HuH-7 (cell line): ENCODE measurements at places on chromosomes 13 and 19.
A peak's percentile ranks its signal among the peaks of the same experiment; 100 is the strongest.

DNA sequence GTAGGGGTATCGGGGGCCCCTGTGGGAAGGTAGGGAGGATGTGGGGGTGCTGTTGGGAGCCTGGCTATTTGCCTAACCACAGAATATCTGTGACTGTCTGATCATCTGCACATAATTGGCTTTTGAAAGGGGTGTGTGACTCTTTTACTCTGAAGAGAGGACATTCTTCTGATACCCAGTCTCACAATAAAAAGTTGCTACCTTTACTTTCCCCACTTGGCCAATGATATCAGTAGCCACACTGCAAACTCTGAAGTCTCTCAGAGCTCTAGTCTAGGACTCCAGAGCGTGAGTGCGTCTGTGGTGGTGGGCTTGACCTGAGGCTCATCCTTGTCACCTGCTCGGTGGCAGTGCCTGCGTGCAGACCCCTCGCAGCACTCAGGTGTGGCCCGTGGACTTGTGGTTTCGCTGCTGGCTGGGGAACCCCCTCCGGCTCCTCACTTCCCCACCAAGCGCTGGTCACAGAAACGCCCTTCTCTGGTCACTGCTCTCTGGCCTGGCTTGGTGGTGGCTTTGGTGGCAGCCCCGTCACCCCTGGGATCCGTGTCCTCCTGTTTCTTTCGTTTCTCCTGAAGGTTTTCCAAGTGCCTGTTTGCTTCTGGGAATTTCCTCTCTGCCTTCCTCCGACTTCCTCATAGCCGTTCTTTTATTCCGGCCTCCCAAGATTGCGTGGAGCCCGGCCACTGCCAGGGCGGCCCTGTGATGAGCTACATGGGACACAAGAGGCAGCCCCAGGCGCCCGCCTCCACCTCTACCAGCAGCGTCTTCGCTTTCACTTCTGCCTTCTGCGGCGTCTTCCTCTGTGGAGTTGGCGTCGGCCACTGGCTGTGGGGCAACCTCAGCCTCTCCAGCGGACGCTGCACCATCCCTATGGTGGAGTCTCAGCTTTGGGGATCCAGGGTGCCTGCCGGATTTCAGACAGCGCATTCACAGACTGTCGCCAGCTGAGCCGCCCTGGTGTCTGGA lies 78.0 kb downstream of the ATP11A start:
- no peak for DNase-seq

- DNase-seq: peak; percentile 67
Measured at GRCh38 chr13:32315238-32316027, at the start of the genes BRCA2 and ZAR1L. BRCA2 (plus strand) TSS chr13:32315508; CDS start chr13:32316461, 953 bp downstream. ZAR1L (minus strand) TSS chr13:32315363; CDS start chr13:32311925, 3,438 bp downstream.

DNA sequence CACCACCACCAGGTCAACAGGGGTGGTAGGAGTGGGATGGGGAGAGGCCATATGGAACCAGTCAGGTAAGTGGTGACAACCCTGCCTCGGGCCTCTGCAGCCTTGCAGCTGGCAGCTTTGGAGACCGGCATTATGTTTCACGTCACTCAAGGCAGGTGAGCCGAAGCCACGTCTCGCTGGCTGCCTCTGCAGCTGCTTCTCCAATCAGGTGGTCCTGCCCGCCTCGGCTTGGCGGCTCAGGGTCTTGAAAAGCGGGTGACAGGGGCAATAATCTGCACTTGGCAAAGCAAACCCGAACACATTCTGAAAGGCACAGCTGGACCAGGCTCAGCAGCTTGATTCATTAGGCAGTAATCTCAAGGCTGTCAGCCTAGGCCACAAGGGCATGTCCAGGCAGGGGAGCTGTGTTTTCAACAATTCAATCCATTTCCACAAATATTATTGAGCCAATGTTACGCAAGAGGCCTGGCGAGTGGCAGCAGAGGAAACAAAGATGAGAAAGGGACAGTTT lies 77.4 kb upstream of the PCDH8 start:
- DNase-seq: no peak

GRCh38 chr19:32816555-32817099 lies 52.9 kb downstream of the SLC7A9 start:
- DNase-seq: no peak

GRCh38 chr13:57056601-57057180 lies 84.0 kb upstream of the PRR20A start:
- DNase-seq: no peak

GRCh38 chr13:109990296-109990695 lies 203.9 kb upstream of the IRS2 start:
- DNase-seq: no peak

- no peak for DNase-seq
Measured at GRCh38 chr13:36918246-36919131, 1.5 kb downstream of the SMAD9 start.

- DNase-seq: peak; percentile 60
Measured at GRCh38 chr19:17681505-17682125, 6.5 kb downstream of the UNC13A start.

- DNase-seq: no peak
Measured at GRCh38 chr13:103222683-103223082, 156.5 kb upstream of the SLC10A2 start.

DNA sequence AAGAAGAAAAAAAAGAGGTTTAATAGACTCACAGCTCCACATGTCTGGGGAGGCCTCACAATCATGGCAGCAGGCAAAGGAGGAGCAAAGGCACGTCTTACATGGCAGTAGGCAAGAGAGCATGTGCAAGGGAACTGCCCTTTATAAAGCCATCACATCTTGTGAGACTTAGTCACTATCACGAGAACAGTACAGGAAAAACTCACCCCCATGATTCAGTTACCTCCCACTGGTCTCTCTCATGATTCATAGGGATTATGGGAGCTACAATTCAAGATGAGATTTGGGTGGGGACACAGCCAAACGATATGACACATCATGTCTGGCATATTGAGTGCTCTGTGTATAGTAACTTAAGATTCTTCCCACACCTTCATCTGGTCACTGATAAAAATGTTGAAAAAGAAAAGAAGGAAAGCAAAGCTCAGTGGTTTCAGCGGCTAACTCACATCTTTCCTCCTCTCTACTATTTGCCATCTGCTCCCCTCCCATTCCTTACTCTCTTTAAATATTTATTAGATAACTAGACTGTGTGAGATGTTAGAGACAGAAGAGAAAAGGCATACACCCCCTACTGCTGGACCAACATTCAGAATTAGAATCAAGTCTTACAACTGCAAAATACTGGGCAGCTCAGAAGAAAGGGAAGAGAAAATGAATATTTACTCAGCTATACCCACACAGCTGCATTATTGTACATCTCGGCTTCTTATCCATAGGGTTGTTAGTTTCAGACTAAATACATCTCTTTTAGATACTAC lies 60.1 kb upstream of the AKAP11 start:
- no peak for DNase-seq
